ENCODE measurements at places on chromosomes 1 and 21.

GRCh38 chr1:26743426-26744059 lies 44.2 kb upstream of the PIGV start:
- no peaks in the 10 kb centered on the region for H3K27me3 ChIP-seq
- H3K36me3 ChIP-seq: peaks cover 88% of the 10 kb centered on the region
- peaks cover 13% of the 10 kb centered on the region for H3K4me1 ChIP-seq
- no peak overlapping the region for H3K27ac ChIP-seq

DNA sequence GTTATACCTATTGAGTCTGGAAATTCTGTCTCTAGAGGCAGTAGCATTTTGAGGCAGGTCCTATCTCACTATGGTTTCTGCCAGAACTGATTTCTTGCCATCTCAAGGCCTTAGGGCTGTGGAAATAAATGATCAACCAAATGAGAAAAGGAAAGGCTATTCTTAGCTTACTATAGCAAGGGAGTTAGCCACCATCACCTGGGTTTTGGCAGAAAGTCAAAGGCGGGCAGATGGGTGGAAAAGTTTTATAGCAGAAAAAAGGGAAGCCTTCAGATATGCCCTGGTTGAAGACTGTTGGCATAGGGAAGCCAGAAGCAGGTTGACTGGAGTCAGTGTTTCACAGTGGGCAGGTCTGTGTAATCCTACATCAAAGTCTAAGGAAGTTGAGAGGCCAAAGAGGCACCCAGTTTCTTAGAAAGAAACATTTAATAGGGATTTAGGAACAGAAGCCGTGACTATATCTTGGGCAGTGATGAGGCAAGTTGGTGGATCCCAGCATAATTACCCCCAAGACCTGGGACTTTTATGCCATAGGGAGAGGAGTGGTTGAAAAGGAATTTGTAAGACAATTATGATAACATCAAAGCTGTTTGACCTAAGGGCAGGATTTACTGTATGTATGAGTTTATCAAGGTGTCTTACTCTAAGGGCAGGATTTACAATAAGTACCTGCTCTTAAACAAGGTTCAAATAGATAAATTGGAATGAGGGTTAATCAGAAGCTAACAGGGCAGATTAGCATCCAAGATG lies 29.7 kb downstream of the CTH start:
- peaks cover 3% of the 10 kb centered on the region for H3K36me3 ChIP-seq
- H3K27ac ChIP-seq: no peak overlapping the region
- no peak for DNase-seq
- H3K4me1 ChIP-seq: no peaks in the 10 kb centered on the region
- no peaks in the 10 kb centered on the region for H3K27me3 ChIP-seq

DNA sequence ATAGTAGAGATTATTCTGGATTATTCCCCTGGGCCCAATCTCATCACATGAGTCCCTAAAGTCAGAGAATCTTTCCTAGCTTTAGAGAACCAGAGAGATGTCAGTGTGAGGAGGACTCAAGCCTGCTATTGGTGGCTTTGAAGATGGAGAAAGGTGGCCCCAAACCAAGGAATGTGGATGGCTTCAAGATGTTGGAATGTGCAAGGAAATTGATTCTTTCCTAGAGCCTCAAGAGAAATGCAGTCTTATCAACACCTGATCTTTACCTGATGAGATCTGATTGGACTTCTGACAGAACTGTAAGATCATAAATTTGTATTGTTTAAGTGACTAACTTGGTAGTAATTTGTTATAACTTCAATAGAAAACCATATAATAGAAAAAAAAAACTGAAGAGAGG lies 51.0 kb downstream of the NME7 start:
- H3K27me3 ChIP-seq: no peaks in the 10 kb centered on the region
- H3K4me1 ChIP-seq: no peaks in the 10 kb centered on the region
- H3K4me3 ChIP-seq: no peak overlapping the region
- no peak for DNase-seq
- no peaks in the 10 kb centered on the region for H3K36me3 ChIP-seq
- H3K27ac ChIP-seq: no peak overlapping the region

DNA sequence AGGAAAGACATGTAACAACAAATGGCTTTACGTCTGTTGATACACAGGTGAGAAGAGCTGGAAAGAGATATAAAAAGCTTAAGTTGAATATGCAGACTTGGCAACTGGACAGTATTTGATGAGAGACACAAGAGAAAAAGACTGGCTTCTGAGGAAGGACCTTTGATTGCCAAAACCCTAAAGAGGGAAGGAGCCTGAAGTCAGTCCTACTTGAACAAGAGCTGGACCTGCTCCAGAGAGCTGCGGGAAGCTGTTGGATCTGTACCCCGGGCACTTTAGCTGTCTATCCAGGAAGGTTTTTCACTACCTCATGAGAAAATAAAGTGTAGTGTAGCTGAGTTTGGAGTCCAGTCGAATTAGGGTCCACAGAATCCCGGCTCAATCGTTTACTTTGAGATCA lies 25.3 kb upstream of the LRRC8B start:
- no peaks in the 10 kb centered on the region for H3K36me3 ChIP-seq
- H3K4me1 ChIP-seq: no peaks in the 10 kb centered on the region
- no peak overlapping the region for H3K27ac ChIP-seq
- DNase-seq: no peak
- no peaks in the 10 kb centered on the region for H3K27me3 ChIP-seq

- no peak overlapping the region for H3K27ac ChIP-seq
- peaks cover 16% of the 10 kb centered on the region for H3K4me1 ChIP-seq
- DNase-seq: no peak
- peaks cover 19% of the 10 kb centered on the region for H3K36me3 ChIP-seq
- H3K27me3 ChIP-seq: no peaks in the 10 kb centered on the region
These were observed 22.6 kb downstream of the COQ8A start for GRCh38 chr1:226962421-226963391.

DNA sequence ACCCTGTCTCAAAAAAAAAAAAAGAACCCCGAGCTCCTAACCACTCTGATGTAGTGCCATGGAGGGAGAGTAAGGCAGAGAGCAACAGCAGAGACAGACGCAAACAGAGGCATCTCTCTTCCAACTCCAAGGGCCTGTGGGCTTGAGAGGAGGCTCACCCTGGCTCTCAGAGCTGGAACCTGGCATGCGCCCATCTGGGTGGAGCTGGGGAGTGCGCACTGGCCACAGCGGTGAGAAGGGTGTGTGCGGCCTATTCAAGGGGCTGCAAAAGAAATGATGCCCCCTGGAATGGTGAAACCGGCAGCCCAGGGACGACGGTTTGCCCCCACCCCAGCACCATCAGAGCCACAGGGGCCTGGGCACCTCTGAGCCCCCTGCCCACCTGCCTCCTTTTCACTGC lies 17.6 kb downstream of the COL8A2 start:
- H3K36me3 ChIP-seq: no peaks in the 10 kb centered on the region
- peaks cover 32% of the 10 kb centered on the region for H3K4me1 ChIP-seq
- peaks cover 24% of the 10 kb centered on the region for H3K27me3 ChIP-seq
- H3K4me3 ChIP-seq: no peak overlapping the region
- no peak overlapping the region for H3K27ac ChIP-seq

DNA sequence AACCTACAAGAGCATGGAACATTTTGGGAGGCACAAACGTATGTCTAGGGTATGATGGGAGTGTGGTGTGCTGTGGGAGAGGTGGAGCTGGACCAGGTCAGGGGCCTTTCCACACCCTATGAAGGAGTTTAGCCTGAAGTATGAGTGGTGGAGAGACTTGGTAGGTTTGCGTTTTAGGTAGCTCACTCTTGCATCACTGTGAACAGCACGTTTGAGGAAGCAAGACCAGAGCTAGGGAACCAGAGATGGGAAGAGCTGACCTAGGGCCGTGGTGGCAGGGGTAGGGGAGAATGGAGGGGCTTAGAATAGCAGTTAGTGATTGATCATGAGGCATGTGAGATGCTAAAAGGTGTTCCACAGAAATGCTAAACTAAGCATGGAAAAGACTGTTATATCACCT lies 25.1 kb upstream of the ZFP69B start:
- no peak for DNase-seq
- H3K27ac ChIP-seq: no peak overlapping the region
- no peaks in the 10 kb centered on the region for H3K27me3 ChIP-seq
- no peaks in the 10 kb centered on the region for H3K36me3 ChIP-seq
- no peak overlapping the region for H3K4me3 ChIP-seq
- H3K4me1 ChIP-seq: peaks cover 36% of the 10 kb centered on the region

Data from HepG2 (cell line).